ENCODE measurements at places on chromosomes 7 and 10.

- DNase-seq: no peak
Measured at GRCh38 chr10:127740596-127740995, 3.6 kb downstream of the FOXI2 start.

DNA sequence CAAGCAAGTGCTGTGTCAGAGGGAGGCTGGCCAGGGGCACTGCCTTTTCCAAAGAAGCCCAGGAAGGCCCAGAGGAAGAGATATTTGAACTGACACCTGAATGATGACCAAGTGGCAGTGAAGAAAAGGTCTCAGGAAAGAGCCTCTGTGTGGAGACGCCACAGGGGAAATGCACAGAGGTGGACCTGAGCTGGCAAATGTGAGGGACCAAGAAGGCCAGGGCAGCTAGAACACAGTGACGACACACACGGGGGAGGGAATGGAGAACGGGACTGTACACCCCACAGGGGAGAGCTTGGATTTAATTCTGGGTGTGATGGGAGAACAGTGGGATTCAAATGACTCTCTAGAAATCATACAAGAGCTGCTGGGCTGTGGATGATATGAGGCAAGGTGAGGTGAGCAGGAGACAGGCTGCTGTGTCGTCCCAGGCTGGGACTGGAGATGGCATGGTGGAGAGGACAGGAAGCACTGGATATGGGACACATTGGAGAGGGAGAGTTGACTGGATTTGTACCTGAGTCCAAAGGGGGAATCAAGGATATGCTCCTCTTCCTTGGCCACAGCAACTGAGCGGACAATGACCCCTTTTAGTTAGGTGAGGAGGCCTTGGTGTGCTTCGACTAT, 84.2 kb upstream of the DDC start:
- no peak for DNase-seq

DNA sequence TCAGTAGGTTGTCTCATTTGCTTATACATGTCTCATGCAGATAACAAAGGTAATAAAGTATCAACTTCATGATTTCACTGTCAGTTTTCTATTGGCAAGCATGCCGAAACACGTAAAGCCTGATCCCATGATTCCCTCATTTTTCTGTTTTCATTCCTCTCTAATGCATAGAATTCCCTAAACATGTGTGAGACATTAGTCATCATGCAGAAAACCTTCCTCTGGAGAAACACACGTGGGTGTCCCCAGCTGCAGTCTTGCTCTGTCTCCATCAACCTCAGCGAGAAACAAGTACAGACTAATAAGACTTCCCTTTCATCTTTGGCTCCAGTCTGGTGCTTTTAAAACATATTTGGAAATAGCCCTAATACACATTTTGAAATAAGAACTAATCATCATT, 432.7 kb upstream of the VSTM2A start:
- no peak for DNase-seq

DNA sequence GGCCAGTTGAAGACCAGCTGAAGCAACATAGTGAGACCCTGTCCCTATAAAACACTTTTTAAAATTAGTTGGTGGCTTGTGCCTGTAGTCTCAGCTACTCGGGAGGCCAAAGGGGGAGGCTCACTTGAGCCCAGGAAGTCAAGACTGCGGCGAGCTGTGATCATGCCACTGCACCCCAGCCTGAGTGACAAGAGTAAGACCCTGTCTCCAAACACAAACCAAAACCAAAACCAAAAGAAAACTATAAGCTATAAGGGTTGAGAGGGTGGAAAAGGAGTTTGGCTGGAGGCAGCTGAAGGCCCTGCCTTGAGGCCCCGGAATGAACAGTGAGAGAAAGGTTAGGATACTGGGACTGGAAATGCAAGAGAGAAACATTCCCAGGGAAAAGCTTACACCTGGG, 10.9 kb upstream of the EXOC6 start:
- no peak for DNase-seq

DNA sequence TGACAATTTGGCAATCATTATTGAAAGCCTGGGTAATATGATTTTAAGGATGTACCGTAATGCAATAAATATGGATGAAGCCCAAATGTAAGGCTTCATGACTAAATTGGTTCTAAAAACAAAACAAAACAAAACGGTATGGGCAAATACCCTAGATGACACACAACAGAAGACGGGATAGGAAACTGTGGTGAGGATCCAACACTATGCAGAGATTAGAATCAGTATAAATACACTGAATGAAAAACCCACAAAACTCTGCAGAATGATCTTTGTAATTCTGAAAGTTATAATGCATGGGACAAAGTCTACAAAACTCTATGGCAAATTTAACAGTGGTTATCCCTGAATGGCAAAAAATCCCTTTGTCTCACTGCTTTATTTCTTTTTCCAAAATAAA, 57.6 kb downstream of the MALSU1 start:
- no peak for DNase-seq

DNA sequence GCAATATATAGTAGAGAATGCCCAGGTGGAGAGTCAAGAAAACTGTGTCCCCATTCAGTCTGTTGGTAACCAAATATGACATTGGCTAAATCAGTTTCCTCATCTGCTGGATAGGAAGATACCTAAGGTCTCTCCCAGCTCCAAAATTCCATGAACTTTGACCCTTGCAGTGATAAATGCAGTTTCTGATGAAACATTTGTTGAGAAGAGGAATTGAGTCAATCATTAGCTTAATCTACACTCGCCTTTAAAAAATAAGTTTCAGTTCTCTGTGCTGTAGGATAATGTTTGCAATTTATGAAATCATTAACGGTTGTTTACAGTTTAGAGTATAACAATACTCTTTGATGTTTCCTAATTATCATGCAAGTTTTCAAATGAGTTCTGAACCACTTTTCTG, 38.0 kb upstream of the SLC25A13 start:
- DNase-seq: no peak

DNA sequence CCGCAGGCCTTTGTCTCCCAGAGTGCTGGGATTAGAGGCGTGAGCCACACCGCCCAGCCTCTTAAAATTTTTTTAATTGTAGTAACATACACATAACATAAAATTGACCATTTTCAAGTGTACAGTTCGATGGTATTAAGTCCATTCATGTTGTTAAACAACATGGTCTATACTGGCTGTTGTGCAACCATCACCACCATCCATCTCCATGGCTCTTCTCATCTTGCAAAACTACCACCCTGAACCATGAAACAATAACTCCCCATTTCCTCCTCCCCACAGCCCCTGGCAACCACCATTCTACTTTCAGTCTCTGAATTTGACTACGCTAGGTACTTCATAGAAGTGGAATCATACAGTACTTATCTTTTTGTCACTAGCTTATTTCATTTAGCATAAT, 7.9 kb upstream of the ZFYVE27 start:
- DNase-seq: no peak

- DNase-seq: no peak
Measured at GRCh38 chr7:1850976-1851571, 181.0 kb downstream of the ELFN1 start.

- no peak for DNase-seq
Measured at GRCh38 chr7:69708857-69709256, 110.6 kb downstream of the AUTS2 start.

- no peak for DNase-seq
Measured at GRCh38 chr10:47058961-47059391, 147.7 kb downstream of the PTPN20 start.

GRCh38 chr7:34109936-34110780, 204.8 kb downstream of the BMPER start:
- no peak for DNase-seq

- DNase-seq: no peak
Measured at GRCh38 chr10:35705051-35705450, 63.0 kb upstream of the FZD8 start.

- DNase-seq: no peak
Measured at GRCh38 chr7:132618271-132618955, 42.1 kb upstream of the PLXNA4 start.

DNA sequence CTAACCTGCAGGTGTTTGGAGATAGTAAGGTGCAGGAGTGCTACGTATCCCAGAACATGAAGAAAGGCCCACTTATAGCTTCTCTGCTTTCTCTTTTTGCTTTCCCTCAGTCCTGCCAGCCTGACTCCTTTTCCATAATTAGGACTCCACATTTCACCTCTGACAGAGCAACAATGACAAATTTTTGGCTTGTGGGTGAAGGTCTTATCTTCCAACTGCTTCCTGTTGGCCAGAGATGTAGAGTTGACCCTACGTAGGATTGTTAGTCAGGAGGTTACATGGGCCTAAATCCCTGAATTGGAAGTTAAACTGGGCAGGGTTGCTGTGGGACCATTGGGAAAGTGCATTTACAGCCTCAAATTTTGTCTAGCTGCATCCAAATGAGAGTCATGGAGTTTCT, 21.3 kb downstream of the RP9 start:
- DNase-seq: no peak

- no peak for DNase-seq
Measured at GRCh38 chr10:30047430-30047829, 12.0 kb downstream of the JCAD start.

DNA sequence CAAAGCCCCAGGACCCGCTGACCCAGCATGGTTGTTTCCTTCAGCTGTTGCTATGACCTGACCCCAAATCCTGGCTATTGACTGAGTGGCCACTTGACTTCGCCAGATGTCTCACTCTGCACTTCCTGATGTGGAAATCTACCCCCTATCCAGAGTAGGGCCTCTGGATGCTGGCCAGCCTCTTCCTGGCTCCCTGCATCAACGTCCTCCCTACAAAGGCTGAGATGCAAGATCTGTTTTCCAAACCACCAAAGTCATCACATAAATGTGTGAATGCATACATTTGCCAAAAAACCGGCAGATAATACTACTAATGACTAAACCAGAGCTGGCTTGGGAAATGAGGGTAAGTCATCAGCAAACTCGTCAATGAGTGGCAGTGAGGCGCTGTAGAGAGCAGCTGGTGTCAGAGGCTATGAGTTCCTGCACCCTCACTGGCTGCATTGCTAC, 70.4 kb downstream of the PYROXD2 start:
- DNase-seq: no peak

GRCh38 chr7:20307901-20308300, 22.8 kb upstream of the ITGB8 start:
- DNase-seq: no peak

GRCh38 chr10:13720699-13721098, 133.9 kb downstream of the PRPF18 start:
- DNase-seq: no peak

DNA sequence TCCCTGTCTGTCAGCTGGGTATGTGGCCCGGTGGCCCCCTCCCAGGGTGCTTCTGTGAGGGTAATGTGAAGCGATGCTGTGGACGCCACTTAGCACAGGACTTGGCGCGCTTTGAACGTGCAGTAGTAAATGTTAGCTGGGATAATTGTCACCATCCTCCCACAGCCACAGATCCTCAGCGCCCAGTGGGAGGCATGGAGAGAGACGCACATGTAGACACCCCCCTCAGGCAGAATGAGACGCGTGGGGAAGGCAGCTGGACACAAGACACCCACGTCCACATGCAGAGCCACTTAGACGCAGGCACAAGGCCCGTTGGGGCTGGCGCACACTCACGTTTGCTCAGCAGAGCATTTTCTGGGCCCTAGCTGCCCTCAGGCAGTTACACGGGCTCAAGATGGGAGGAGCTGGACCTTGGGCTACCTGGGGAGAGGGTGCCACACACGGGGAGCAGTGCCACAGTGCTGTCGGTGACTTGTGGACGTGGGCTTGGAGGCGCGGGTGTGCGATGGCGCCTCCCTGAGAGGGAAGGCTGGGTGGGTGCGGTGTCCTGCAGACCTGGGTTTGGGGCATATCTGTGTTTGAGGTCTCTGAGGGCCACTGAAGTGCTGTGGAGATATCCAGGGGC, 26.4 kb downstream of the ADCYAP1R1 start:
- no peak for DNase-seq

- DNase-seq: no peak
Measured at GRCh38 chr10:96044736-96045135, 1.4 kb downstream of the CCNJ start.

GRCh38 chr10:13528123-13528874, 515 bp downstream of the BEND7 start:
- DNase-seq: no peak

DNA sequence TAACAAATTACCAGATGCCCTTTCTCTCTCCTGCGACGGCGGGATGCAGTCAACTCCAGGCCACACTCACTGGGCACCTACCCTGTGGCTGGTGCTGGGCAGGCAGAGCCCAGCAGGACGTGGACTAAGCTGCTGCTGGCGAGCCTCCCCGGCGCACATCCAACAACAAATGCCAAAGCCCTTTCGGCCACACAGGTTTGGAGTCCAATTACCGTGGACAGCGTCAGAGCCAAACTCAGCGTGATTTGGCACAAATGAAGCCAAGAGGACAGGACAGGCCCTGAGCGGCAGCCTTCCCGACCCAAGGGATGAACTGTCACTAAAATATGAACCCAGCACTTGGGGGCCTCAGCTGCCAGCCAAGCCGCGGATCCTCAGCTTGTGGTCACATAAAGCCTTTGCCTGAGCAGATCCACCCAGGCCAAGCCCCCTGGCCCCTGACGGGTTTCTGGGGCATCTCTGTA, 28.4 kb downstream of the DAGLB start:
- DNase-seq: no peak

DNA sequence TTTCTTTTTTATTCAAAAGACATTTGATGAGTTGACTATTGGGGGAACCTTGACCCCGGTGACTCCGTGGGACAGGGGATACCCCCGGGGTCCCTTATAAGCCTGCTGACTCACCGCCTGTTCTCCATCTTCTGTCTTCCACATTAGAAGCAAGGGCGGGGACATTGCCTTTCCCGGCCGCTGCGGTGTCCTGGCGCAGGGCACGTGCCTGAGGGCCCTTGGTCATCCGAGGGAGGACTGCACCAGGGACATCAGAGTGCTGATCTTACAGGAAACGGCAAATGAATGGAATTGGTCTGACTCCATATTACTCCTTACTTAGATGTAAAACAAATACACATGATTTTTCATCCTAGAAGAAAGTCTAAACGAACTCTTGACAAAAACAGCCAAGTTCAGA, 170.1 kb downstream of the CUX1 start:
- DNase-seq: no peak

- DNase-seq: no peak
Measured at GRCh38 chr10:87659571-87660483, at the start of gene PAPSS2. TSS of gene PAPSS2 (plus strand) at chr10:87659878. CDS start at chr10:87659982, 104 bp downstream.

- no peak for DNase-seq
Measured at GRCh38 chr7:29142021-29142727, 4.2 kb downstream of the CPVL start.

DNA sequence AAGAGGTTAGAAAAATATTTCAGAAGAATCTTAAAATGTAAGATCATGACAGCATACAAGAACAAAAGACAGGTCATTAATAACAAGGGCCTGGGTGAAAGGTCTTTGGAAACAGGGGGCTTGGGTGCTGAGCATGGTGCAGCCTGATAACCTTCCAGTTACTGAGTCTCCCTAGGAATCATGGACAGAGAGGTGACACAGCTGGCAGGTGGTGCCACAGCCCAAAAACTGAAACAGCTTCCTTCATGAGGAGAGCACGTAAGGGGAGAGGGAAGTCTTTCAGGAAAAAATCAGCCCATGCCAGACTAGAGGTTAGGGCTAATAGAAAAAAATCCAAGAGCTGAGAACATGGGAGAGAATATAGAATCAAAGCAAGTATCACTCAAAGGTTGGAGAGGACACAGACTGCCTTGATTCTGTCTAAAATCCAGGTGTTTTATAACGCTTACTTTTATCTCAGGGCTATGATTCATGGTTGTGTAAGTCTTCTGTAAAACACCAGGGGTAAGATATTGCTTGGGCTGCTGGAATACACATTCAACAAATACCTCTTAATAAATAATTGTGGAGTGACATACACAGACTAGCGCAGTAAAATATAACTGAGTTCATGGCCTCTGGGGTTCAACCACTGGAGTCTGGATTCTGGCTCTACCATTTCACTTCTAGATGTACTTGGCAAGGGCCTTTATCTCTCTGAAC, 88.1 kb downstream of the SEMA3C start:
- DNase-seq: no peak
